ENCODE measurements at places on chromosomes 2 and 18.

DNA sequence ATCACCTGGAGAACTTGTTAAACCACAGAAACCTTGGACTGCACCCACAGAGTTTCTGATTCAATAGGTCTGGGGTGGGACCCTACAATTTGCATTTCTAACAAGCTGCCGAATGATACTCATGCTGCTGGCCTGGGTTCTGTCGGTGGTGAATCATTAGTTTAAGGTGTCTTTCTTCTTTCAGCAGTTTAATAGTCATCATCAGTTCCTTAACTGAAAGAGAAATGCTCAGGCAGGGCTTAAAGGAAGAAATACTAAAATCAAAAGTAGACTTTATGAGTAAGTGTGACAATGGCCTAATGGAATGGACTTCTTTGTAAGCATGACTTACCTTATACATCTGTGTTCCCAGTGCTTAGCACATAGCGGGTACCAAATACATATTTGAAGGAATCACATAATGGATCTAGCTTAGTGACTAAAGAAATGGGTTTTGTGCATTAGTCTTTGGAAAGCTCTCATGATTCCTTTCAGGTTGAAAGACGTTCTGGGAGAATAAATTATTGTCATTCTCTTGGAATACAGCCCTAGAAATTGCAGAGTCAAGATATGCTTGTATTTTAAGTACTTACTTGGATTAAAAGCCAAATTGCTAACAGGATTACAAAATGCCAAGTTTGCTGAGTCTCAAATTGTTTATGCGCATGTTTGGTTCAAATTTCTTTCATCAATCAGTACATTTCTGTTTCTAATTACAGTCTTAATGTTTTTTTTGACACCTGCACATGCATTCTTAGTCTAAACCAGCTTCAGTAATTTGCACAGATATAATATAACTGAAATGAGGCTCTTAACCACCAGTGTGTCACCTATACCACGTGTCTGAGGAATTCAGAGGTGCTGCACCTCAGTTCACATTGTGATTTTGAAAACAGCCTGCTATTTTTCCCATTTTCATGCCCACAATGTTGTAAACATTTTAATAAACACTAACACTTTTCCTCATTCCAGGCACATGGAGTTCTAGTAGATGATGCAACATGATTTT lies 220.3 kb upstream of the NRP2 start:
- no peak overlapping the region for H3K27ac ChIP-seq
- no peak overlapping the region for H3K4me3 ChIP-seq
- H3K27me3 ChIP-seq: no peaks in the 10 kb centered on the region
- H3K4me1 ChIP-seq: peaks cover 3% of the 10 kb centered on the region
- no peak for DNase-seq

DNA sequence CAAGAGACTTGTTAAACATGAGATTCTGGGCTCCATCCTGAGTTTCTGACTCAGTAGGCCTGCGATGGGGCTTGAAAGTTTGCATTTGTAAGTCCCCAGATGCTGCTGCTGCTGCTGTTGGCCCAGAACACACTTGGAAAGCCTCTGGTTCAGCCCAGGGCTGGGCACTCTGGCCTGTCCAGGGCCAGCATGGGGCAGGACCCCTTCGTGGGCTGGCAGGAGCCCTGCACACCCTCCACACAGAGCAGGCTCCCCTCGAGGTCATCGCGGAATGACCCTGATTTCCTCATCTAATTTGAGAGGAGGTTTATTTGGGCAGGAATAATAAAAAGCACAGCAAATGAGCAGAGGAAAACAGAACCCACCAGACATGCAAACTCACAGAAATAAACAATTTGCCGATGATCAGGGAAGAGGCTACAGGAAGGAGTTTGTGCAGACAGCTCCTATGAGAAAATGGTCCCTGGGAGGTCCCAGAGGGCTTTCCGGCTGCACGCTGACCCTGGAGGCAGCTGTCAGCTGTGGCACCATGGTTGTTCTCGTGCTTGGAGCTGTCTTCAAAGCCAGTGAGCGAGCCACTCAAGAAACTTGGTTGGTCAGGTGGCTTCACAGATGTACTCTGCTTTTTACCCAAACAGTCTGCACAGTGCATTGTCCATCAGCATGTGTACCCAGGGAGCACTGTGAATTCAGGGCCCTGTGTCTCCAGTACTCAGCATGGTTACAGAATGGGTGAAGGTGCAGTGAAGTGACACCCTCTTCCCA lies 119.3 kb downstream of the GLI2 start:
- H3K27ac ChIP-seq: no peak overlapping the region
- H3K36me3 ChIP-seq: peaks cover under 1% of the 10 kb centered on the region
- DNase-seq: peak; percentile 65
- peaks cover 3% of the 10 kb centered on the region for H3K4me1 ChIP-seq

DNA sequence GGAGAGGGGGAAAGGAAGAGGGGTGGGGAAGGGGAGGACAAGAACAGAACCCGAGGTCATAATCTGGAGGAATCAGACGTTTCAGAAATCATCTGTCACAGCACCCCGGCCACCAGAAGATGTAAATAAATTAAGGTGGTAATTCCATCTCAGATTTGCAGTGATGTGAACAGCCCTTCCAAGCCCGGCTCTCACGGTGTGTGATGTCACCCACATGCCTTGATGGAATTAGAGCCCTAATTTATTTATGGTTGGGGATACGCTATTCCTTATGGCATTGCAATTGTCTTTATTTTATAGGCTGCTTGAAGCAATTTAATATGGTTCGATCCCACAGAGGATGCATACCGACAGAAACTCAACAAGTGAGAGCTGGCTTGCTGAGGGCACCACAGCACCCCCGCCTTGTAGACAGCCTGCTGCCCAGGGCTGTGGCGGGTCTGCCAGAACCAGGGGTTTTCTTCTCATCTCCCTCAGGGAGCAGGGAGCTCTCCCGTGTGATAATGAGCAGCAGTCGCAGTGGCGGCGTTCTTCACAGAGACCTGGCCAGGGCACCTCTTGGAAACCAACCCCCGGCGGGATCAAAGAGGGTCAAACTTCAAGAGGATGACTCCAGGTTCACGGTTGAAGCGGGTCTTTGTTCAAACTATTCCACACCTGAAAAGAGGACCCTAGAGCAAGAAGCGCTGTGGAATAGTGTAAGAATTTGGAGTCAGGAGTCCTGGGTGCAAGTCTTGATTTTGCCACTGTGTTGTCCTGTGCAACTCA lies 40.5 kb upstream of the SIX2 start:
- no peaks in the 10 kb centered on the region for H3K36me3 ChIP-seq
- H3K27me3 ChIP-seq: no peaks in the 10 kb centered on the region
- H3K27ac ChIP-seq: no peak overlapping the region
- H3K4me3 ChIP-seq: no peak overlapping the region
- no peak for DNase-seq

- peaks cover 7% of the 10 kb centered on the region for H3K27me3 ChIP-seq
- H3K4me1 ChIP-seq: no peaks in the 10 kb centered on the region
- H3K27ac ChIP-seq: no peak overlapping the region
- no peaks in the 10 kb centered on the region for H3K36me3 ChIP-seq
- H3K4me3 ChIP-seq: no peak overlapping the region
Measured at GRCh38 chr18:62357079-62357719, 32.1 kb downstream of the TNFRSF11A start.

DNA sequence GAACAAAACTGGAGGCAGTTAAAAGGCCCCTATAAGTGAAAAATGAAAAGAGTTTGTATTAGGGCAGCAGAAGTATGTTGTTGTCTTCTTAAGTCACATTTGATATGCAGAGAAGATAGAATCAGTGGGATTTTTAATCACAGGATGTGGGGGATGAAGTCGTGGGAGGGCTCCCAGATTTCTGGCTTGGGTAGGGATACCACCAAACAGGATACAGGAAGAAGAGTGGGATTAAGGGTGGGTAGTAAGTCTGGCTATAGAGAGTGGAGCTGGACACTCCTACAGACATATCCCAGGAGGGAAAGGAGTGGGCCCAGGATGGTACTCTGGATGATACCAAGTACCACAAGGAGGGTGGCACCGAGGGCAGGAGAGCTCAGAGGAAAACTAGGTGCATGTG lies 99.3 kb downstream of the GAREM1 start:
- H3K4me1 ChIP-seq: no peaks in the 10 kb centered on the region
- H3K27ac ChIP-seq: no peak overlapping the region
- H3K4me3 ChIP-seq: no peak overlapping the region
- H3K36me3 ChIP-seq: no peaks in the 10 kb centered on the region
- DNase-seq: no peak

DNA sequence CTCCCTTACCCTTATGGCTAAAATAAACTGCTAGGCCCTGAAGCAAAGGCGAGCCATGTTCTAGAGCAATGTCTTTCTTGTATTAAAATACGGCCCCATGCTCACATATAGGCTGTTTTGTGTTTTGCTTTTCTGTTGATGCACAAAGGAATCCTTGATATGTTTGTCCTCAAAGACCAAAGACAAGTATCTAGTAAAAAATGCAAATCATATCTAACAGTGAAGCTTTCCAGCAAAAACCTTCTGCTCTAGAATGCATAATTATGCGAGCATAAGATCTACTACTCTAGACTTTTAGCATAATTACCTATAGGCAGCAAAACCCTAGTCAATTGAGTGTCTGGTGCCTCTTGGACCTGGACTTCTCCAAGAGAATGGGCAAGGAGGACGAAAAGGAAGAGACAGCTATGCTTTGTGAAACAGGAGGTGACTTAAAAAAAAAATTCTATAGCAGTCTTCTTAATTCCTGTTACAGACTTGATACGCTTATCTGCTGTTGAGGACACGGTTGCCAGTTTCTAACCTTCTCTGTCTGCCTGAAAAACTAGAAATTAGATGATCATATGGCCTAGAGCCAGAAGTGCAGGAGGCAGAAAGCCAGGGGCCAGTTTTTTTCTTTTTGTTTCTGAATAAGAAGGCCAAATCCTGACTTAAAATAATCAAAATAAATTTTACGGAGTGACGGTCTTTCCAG lies 1.5 kb upstream of the AMMECR1L start:
- H3K27ac ChIP-seq: peak overlapping the region; percentile 62
- no peaks in the 10 kb centered on the region for H3K27me3 ChIP-seq
- peak overlapping the region; percentile 69 for H3K4me3 ChIP-seq
- peaks cover 14% of the 10 kb centered on the region for H3K36me3 ChIP-seq
- DNase-seq: no peak
- H3K4me1 ChIP-seq: peaks cover 21% of the 10 kb centered on the region

- no peak overlapping the region for H3K4me3 ChIP-seq
- peak; percentile 69 for DNase-seq
- H3K27me3 ChIP-seq: no peaks in the 10 kb centered on the region
Measured at GRCh38 chr2:120798567-120799247, 63.0 kb downstream of the GLI2 start.

- no peaks in the 10 kb centered on the region for H3K36me3 ChIP-seq
- no peaks in the 10 kb centered on the region for H3K4me1 ChIP-seq
- peaks cover 59% of the 10 kb centered on the region for H3K27me3 ChIP-seq
- no peak overlapping the region for H3K4me3 ChIP-seq
- DNase-seq: no peak
Measured at GRCh38 chr2:43854671-43855070, 15.9 kb downstream of the ABCG8 start.

DNA sequence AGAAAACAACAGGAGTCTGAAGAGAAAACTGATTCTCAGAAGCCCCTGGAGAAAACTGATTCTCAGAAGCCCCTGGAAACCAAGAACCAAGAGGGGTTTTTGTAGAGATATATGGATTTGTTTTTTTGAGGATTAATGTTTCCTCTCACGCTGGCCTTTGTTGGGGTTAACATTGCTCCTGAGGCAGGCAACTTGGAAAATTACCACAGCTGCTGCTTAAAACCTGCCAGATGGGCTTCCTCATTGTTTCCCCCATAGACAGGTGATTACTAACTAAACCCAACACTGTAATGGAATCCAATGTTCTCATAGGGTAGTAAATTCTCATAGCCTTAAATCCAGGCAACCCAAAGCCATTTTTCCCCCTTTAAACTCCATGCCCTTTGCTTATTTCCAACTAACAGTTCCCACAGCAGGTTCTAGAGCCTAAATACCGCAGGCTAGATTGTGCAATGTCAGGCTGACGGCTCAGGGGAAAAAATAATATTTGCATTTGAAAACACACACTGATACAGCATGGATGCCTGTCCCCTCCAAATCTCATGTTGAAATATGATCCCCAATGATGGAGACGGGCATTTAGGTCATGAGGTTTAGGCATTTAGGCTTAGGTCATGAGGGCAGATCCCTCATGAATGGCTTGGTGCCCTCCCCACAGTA lies 272.3 kb upstream of the PKDCC start:
- DNase-seq: no peak
- H3K27ac ChIP-seq: no peak overlapping the region
- no peaks in the 10 kb centered on the region for H3K4me1 ChIP-seq
- no peak overlapping the region for H3K4me3 ChIP-seq
- peaks cover 6% of the 10 kb centered on the region for H3K27me3 ChIP-seq

DNA sequence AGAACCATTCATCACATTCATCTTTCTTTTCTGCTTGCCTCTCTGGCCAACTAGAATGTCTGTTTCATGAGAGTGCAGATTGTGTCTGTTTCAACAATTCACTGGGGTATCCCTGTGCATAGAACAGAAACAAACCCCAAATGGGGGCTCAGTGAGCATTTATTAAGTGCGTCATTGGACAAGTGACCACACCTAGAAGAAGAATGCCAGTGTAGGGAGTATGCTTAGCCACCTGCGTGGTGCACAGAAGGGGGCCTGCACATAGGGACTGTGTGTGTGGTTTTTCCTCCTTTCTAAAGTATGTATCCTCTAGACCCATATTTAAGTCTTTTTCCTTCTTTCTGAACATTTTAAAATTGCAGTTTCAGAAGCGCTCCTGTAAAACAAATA lies 255.9 kb downstream of the AGAP1 start:
- H3K4me1 ChIP-seq: no peaks in the 10 kb centered on the region
- H3K36me3 ChIP-seq: peaks cover 12% of the 10 kb centered on the region
- DNase-seq: no peak

GRCh38 chr2:96356889-96357288 lies 21.3 kb downstream of the NCAPH start:
- H3K4me1 ChIP-seq: peaks cover 22% of the 10 kb centered on the region
- H3K4me3 ChIP-seq: no peak overlapping the region
- H3K27ac ChIP-seq: no peak overlapping the region
- DNase-seq: no peak

DNA sequence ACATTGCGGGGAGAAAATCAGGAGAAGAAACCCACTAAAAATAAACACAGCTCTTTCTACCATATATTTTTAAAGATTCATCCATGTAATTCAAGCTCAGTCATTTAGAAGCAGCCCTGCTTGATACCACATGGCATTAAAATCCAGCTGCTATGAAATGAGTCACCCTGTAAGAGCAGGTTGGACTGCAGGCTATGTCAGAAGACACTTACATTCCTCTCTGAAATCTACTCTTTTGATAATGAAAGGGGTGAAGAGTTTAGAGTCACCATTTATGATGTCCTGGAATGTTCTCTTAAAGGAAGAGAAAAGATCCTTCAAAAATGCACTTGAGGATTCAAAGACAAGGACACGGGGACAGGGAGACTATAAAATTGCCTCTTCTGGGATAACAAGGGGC lies 100.6 kb upstream of the APCDD1 start:
- peak; percentile 70 for DNase-seq
- H3K4me1 ChIP-seq: peaks cover 12% of the 10 kb centered on the region
- H3K36me3 ChIP-seq: no peaks in the 10 kb centered on the region

- H3K4me1 ChIP-seq: peaks cover 11% of the 10 kb centered on the region
- no peak for DNase-seq
- H3K27me3 ChIP-seq: no peaks in the 10 kb centered on the region
- no peak overlapping the region for H3K4me3 ChIP-seq
- no peaks in the 10 kb centered on the region for H3K36me3 ChIP-seq
Measured at GRCh38 chr2:168717790-168718502, 84.5 kb upstream of the NOSTRIN start.

GRCh38 chr2:218023636-218024035 lies 20.8 kb upstream of the TNS1 start:
- H3K4me1 ChIP-seq: no peaks in the 10 kb centered on the region
- no peaks in the 10 kb centered on the region for H3K27me3 ChIP-seq

GRCh38 chr2:143988082-143988481 lies 531.8 kb downstream of the ZEB2 start:
- no peaks in the 10 kb centered on the region for H3K27me3 ChIP-seq
- no peaks in the 10 kb centered on the region for H3K4me1 ChIP-seq
- no peak overlapping the region for H3K27ac ChIP-seq
- H3K4me3 ChIP-seq: no peak overlapping the region
- H3K36me3 ChIP-seq: no peaks in the 10 kb centered on the region
- no peak for DNase-seq

All from osteoblast (primary cell).